ENCODE measurements at places on chromosomes 2 and 18. TPM values are rescaled to one million over a fixed set of nuclear protein-coding genes. Genes with fewer than 3 reads are reported as not detected.

DNA sequence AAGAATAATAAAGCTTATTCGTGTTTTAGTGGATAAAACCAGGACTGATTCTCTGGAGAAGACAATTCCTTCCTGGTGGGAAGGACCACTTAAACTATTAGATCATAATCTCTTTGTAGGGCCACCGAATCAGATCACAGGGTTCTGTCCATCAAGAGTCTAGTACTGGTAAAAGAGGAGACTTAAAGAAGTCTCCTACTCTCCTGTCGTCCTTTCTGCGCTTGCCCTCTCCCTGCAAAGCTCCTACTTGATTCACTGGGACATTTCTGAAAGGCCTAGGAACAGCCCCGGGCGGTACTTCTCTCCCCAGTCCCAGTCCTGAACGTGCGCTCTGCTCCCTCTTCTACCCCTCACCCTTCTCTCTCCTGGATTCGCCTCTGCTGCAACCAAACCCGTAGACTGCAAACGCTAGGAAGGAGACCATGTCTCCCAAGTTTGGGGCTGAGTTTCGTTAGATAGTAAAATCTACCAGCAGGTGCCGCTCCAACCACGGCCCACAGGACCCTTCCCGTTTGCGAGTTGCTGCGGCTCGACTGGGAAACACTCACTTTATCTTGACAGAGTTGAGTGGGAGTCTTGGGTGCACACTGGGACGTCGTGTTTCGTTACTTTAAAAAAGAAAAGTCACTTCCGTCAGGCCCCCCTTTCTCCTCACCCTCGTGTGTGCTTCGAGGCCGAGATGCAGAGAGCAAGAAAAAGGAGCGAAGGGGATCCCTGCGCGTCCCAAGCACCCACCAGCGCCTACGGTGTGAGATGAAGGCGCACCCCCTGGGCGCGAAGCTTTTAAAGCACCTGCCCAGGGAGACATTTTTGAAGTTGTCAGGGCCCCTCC, 923 bp downstream of the FIGLA start:
- peak; percentile 74 for DNase-seq

DNA sequence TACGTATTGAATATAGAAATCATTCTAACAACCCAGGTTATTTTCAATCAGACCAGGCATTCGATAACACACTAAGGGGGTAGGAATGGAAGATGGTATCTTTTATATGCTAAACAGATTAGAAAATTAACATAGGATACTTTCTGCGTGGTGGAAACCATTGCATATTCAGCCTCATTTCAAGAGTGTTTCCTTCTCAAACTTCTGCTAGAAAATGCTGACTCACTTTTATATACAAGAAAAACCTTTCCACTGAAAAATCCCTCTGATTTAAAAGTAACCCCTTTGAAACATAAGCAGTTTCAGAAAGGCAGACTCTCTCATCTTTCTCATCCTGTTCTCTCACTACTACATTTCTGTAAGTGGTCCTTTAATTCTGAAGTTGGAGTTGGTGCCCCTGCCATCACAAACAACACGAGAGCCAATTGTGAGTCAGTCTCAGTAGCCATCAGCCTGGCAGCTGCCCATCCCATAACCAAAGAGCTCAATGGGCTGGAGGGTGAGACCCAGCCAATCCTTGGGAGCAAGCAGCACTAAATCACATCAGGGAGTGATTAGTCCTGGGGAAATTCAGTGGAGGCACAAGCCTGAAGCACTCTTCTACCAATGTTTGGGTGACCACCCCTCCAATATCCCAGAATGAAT, 343.1 kb downstream of the CELF4 start:
- no peak for DNase-seq

DNA sequence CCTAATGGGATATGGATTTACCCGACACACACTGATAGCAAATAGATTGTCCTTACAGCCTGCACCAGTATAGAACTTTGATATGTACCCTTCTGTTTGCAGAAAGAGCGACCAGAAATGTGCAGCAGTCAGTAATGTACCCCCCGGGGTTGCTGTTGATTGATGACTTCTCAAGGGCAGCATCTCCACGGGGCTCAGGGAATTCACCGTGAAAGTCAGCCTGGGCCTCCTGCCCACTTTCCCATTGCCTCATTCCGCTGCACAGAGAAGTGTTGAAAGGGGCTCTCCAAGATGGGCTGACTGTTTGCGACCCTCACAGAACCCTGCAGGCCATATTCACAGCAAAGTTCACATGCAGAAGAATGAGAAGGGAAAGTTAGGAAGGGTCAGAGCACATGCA, 241.3 kb downstream of the PRKCE start:
- DNase-seq, result no peak

Gene TXNDC2
- total RNA-seq, result not detected

DNA sequence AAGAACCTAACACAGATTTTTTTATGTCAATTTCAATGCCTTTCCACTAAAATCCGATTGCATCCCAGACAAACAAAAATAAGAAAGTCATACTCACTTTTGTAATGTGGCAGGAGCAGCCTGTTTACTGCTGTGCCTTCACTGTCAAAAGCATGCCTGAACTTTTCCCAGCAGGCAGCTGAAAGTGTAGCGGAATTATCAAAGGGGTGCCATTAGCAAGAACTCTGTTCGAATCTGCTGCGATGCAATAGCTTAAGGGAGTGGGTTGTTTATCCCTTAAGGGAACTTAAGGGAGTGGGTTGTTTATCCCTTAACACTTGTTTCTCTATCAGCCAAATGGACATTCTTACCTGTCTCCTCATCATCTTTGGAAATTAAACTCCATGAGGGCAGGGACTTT, 243.5 kb downstream of the PAX3 start:
- no peak for DNase-seq

GRCh38 chr2:227717687-227718567, at the start of gene SLC19A3:
Gene SLC19A3 (minus strand): TSS chr2:227718028. CDS start chr2:227702318, 15,710 bp downstream.
- peak; percentile 56 for DNase-seq

GRCh38 chr2:134338208-134338607, 84.3 kb downstream of the MGAT5 start:
- DNase-seq, result no peak

Gene RALBP1
- 69.5 TPM for total RNA-seq

GRCh38 chr18:50850307-50851065, 28.4 kb upstream of the ME2 start:
- DNase-seq, result no peak

GRCh38 chr2:194015751-194016150, 1641.3 kb upstream of the SLC39A10 start:
- DNase-seq, result no peak

Gene CNOT9
- total RNA-seq, result 46.3 TPM

Data from dermis microvascular lymphatic vessel endothelial cell (primary cell).